A172 (cell line): ENCODE measurements at places on chromosomes 5 and 9.

DNA sequence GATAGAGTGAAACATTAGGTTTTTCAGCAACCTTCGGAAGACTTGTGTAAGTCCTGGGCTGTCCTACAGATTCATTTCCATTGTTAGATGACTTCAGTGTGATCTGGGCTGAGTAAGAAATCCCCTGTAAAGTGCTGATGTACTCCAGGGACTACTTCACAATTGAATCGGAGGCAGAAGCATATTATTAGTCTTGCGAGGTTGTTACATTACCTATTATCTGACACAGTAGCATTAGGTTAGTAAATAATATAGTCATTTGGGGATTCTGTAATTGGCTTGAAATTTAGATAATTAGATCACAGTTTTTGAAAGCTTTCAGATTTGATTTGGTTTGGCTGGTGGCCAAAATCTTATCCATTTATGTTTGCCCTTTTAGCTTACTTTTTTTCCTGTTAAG, 62.4 kb downstream of the DMRT1 start:
- DNase-seq = no peak

DNA sequence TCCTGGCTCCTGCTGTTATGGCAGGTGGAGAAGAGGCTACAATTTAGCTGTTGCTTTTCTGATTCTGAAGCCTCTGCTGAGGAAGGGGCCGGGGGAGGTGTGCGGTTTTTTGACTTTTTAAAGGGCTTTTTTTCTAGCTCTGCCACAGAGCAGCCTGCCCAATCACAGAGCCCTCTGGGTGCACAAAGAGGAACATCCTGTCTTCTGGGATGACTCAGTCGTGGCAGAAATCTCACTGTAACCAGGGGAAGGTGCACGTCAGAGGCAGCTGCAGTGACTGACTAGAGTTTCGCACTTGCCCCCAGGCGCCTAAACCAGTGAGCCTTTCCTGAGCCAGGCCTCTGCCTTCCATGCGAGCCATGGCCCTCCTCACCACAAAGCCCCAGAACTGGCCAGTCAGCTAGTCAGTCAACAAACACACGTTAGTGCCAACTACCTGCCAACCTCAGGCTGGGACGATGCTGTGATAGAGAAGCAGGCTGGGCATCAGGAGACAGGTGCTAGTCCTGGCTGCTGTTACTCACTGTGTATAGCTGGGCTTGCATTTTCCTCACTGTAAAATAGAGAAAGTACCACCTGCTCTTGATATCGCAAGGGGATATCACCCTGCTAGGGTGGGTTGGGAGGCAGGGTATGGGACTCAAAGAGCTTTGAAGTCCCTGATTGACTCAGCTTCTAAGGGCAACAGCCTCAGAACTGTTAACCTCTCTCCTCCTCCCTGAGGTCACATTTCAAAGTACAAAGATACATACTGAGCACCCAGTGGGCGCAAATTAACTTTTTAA, 2.2 kb downstream of the AKNA start:
- peak; percentile 89 for DNase-seq

DNA sequence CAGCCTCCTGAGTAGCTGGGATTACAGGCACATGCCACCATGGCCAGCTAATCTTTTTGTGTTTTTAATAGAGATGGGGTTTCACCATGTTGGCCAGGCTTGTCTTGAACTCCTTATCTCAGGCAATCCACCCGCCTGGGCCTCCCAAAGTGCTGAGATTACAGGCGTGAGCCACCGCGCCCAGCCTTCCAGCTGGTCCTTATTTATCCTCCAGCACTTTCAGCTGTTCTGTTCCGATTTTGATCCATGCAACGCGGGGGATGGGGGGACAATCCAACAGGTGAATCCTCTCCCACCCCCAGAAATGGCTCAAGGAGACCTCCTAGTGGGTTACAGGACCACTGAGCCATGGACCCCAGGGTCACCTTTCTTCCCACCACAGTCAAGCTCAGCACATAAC, 14.7 kb upstream of the CDKN2AIPNL start:
- DNase-seq = no peak

DNA sequence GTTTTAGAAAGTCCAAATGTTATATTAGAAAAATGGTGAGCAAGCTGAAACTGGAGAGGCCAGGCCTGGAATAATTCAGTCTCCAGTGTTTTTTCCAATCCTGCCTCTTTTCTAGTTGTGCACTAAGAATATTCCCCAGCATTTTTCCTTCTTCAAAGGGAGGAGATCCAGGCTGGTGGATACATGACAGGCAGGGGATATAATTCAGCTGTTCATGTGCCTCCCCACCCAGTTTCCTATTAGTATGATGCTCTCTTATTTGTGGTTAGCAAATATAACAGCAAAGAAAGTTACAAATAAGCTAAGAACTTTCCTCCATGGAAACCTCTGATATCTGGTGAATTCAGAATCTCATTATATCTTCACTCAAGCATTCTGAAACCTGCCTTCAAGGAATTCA, 216.4 kb downstream of the TARS1 start:
- DNase-seq = no peak

DNA sequence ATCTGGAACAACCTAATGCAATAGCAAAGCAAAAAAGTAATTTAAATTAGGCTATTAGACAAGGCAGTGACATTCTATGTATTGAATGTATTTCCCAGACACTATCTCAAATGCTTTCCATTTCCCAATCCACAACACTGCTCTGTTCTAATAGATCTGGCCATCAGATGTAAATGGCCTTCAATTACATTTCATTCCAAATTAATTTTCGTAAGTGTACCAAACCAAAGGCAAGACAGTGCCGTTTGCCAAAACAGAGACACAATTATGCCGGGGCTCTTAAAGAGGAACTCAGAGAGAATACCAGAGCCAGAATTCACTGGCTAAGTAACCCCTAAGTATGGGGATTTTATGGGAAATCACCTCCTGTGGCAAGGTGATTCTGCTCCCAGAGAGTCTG, 63.1 kb downstream of the GNAQ start:
- DNase-seq = no peak

GRCh38 chr5:137141779-137142178, 357.3 kb downstream of the SPOCK1 start:
- DNase-seq = no peak

DNA sequence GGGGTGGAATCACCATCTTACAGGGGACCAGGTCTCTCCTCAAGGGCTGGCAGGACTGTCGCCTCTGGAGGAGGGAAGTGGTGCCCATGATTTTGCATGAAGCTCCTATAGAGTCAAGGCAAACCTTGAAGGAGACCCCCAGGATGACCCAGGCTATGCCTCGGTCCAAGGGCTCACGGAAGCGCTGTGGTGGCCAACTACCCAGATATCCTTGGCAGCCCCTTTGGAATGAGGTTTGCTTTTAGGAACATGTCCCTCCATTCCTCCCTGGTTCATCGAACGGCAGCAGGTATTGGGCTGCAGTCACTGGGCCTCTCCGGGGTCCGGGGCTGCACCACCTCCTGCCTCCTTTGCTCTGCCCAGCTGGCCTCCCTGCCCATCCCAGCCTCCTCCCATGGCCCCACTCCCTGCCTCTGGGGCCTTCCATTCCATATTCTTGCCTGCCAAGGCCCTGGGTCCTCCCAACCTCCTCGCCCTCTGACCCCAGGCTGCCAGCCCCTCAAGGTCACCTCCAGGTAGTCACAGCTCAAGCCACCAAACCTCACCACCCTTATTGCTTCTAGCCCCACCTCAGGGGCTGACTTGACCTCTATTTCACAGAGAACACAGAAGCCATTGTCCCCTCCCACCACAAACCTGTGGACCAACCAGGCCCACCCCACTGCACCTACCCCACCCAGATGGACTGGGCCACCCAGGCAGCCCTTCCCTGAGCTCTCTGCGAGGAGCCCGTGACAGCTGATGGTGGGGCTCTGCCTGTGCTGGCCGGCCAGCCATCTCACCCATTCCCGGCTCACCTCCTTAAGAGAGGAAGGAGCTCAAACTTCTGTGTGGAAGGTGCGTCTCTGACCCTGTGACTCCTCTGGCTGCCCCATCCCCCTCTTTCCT, 3.6 kb upstream of the IL3 start:
- no peak for DNase-seq

GRCh38 chr9:127818574-127818973, 15.9 kb downstream of the FPGS start:
- DNase-seq = no peak

GRCh38 chr9:125632321-125633115, 74.5 kb downstream of the MAPKAP1 start:
- DNase-seq = peak; percentile 82
